ENCODE measurements at places on chromosomes 1 and 21.

DNA sequence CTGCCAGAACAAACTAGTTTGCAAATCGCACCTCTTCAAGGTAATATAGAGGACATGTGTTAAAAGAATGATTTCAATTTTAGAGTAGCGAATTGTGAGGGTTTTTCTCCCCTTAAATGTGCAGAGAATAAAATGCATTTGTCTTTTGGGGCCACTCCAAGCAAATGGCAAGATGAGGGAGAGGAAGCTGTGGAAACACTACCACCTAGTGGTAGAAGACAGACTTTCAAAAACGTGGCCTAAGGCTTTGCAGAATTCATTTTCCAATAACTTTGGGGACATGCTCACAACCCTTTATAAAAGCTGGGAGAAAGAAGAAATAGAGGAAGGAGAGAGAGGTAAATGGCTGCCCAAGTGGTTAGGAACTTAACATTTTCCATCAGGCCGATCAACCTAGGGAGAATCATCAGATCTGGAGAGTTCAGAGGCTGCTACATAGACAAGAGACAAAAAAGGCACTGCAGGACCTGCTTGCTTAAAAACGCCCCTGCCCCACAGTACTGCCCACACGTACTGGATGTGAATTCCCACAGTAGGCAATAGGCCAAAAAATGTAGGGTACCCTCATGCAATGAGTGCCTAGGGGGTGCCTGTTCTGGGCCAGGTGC, 15.7 kb upstream of the RCAN1 start:
- DNase-seq: no peak

- DNase-seq: no peak
Observed at GRCh38 chr1:241813768-241814320, 34.2 kb upstream of the EXO1 start.

DNA sequence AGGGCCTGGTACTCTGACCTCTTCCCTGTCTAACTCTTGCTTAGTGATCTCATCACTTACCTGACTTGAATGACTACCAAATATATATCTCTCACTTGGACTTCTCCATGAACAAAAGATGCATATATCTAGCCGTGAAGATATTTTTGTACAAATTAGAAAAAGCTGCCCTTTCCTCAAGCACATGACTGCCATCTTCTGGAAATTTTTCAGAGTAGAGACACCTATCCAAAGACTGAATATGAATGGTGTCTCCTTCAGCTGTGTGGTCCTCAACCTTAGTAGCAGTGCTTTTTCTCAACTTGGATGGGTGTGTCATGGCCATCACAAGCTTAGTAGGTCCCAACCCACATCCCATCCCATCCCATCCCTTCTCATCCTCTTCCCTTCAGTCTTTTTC, 142.3 kb downstream of the DNM3 start:
- no peak for DNase-seq

- DNase-seq: no peak
Observed at GRCh38 chr1:35518183-35518582, 39.0 kb downstream of the KIAA0319L start.

GRCh38 chr1:116498789-116499628, 71.8 kb downstream of the CD58 start:
- peak; percentile 54 for DNase-seq

DNA sequence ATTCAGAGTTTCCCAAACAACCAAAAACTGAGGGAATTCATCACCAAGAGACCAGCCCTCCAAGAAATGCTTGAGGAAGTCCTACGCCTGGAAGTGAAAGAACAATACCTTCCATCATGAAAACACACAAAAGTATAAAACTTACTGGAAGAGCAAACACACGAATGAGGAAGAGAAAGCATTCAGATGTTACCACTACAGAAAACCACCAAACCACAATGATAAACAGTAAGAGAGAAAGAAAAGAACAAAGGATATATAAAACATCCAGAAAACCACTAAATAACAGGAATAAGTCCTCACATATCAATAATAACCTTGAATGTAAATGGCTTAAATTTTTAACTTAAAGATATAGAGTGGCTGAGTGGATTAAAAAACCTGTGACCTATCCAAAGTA, 58.5 kb upstream of the BCL10 start:
- DNase-seq: no peak

DNA sequence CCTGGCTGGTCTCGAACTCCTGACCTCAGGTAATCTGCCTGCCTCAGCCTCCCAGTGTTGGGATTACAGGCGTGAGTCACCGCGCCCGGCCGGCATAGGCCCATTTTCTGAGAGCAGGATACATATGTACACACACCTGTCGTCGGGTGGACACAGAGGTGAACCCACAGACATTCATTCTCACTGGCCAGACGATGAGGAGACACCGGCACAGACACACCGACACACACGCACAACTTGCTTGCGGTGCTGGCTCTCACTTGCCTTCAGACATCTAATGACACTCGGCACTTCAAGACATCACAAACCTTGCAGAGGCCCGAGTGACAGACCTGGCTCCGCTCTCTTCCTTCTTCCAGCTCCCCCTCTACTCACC, 579 bp downstream of the PTCH2 start:
- no peak for DNase-seq

- no peak for DNase-seq
Observed at GRCh38 chr1:239897458-239897857, 194.2 kb upstream of the FMN2 start.

GRCh38 chr1:25197235-25197975, 34.9 kb downstream of the SYF2 start:
- DNase-seq: no peak

- DNase-seq: no peak
Observed at GRCh38 chr1:161179698-161180097, 2.4 kb upstream of the B4GALT3 start.

GRCh38 chr1:200869753-200870391, 2.9 kb upstream of the GPR25 start:
- DNase-seq: no peak

GRCh38 chr1:153478692-153479618, 18.5 kb upstream of the S100A7 start:
- DNase-seq: no peak

- DNase-seq: no peak
Observed at GRCh38 chr1:246772686-246773085, 48.5 kb downstream of the SCCPDH start.

- no peak for DNase-seq
Observed at GRCh38 chr1:29829448-29830344, 593.4 kb downstream of the PTPRU start.

DNA sequence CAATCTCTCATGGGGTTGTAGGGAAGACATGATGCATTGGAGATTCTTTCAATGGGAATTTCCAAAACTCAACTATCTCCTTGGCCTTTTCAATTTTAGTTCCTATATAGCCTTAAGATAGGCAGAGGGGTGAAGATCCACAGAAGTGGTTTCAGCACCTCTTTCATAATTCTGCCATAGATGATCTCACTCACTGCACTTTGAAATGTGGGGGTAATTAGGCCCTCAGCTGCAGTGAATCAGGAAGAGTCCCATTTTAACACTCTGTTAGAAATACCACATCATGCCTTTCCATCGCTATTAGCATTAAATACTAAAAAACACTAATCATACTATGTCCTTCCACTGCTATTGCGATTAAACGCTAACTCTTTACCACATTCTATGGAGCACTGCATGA, 25.1 kb upstream of the EEIG2 start:
- no peak for DNase-seq

- no peak for DNase-seq
Observed at GRCh38 chr1:228339766-228340685, 66.6 kb downstream of the TRIM11 start.

DNA sequence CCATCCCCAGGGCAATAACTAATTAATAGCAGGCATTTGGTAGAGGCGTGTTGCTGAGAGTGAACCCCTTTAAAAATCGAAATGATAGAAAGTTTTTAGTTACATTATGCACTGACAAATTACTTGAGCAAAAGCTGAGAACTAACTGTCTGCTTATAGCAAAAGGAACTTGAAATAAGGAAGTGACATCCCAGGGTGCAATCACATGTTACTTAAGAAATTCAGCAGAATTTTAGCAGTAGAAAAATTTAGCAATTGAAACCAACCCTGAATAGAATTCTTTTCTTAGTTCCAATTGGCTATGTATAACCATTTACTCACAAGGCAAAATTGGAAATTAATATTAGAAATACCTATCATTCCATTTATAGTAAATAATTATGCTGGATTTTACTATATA, 139.5 kb upstream of the SAMSN1 start:
- no peak for DNase-seq

GRCh38 chr1:24909388-24909898, 20.6 kb downstream of the RUNX3 start:
- DNase-seq: no peak

DNA sequence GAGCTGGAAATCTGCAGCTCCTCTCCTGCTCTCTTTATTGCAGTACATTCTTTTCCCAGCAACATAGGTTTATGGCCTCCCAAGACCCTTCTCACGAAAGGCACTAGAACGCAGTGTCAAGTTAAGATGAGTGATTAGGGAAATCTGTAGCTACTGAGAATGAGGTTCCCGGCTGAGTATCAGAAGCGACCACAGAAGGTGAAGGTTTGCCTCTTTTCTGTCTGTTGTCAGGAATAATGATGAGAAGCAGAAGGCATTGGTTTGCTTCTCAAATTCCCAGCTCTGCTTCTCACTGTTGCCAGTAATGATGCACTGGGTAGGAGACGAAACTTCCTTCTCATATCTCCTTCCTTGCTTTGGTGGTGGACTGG, 128.4 kb downstream of the NTMT2 start:
- no peak for DNase-seq

DNA sequence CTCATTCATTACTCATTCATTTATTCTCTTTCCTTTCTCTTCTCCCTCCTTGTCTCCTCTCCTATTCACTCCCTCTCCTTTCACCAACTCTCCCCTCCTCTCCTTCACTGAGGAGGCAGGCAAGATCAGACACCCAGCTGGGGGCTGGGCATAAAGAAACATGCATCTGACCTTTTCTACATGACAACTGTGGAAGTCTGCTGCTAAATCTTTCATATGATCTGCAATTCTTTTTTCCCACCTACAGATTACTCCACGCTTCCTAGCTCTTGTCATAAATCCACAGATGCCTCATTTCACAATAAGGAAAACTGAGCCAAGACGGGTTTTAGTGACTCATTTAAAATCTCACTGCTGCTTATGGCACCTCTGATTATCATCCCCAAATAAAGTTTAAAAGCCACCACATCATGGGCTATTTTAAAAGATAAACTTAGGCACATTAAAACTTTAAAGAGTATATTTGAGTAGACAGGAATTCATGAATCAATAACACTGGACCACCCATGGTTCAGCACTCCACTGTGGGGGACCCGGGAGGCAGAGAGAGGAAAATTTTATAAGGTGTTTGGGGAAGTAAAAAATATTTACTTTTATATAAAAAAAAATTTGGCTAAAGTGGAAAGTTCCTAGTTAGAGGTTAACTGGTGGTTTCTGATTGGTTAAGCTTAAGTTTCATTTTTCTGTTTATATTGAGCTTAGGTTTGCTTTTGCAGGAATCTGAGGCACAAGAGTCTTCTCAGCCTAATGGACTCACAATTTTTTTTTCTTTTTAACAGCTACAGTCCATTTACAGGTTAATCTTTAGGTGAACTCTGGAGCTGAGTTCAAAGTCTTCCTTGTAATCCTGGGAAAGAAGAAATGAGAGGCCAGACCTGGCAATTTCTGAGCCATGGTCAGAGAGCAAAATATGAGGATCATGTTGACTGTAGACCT, 55.8 kb upstream of the DNAH14 start:
- DNase-seq: no peak

DNA sequence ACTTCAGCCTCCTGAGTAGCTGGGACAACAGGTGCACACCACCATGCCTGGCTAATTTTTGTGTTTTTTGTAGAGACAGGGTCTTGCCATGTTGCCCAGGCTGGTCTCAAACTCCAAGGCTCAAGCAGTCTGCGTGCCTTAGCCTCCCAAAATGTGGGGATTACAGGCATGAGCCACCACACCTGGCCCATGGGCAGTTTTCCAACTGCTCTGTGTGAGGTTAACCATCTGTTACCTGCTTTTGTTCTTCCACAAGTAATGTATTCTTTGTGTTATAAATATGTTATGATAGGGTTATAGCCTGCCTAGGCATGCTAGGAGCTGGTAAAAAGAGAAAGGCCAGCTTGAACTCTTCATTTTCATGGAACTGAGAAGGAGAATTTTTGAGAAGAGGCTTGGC, 30.7 kb downstream of the TUFT1 start:
- peak; percentile 88 for DNase-seq

GRCh38 chr1:32716312-32717148, 14.0 kb upstream of the SYNC start:
- peak; percentile 91 for DNase-seq

GRCh38 chr1:55472784-55473183, 257.6 kb upstream of the USP24 start:
- DNase-seq: peak; percentile 30

- peak; percentile 85 for DNase-seq
Observed at GRCh38 chr1:118325550-118326225, 140.7 kb upstream of the SPAG17 start.

DNA sequence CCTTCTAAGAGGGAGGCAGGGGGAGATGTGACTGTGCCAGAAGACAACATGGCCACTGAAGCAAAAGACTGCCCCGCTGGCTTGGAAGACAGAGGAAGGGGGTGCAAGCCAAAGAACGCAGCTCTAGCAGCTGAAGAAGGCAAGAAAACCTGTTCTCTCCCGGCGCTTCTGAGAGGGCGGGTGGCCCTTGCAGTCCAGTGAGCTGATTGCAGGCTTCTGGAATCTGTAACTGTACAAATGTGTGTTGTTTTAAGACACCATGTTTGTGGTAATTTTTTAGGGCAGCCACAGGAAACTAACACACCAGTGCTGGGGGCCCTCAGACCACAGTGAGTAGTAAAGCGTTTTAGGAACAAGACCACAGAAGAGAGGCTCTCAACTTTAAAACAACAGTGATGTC, 47.0 kb downstream of the CD46 start:
- no peak for DNase-seq

- no peak for DNase-seq
Observed at GRCh38 chr1:163737261-163737660, 415.5 kb downstream of the NUF2 start.

DNA sequence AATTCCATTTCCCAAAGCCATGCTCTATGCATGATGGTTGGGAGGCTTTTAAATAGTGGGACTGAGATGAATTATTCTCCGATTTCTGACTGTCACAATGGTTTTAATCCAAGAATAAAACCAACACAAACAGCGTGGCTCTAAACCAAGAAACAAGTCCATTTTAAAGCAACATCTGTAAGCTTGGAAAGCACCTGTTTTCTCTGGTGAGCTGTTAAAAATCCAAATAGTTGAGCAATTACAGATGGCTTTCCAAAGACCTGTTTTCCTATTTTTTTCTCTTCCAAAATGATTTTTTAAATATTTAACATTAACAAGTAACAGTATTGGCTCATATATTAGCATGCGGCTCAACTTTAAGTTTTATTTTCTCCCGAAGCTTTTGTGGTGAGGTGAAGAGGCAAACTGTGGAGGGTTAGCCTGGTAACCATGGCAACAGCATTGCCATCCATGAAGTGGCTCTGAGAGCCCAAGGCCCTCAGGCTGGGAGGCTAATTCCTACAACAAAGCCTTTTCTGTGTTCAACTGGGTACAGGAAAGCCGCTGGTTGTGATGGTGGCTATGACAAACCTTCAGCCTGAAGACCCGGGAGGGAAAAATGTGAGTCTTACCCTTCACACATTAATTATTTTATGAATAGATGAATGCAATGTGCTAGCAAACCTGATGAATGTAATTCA, 56.7 kb upstream of the B3GALT5 start:
- DNase-seq: no peak

GRCh38 chr1:219778110-219778509, 150.2 kb downstream of the SLC30A10 start:
- DNase-seq: no peak

Measured in foreskin keratinocyte (primary cell).